ENCODE measurements at places on chromosomes 5 and 9.

DNA sequence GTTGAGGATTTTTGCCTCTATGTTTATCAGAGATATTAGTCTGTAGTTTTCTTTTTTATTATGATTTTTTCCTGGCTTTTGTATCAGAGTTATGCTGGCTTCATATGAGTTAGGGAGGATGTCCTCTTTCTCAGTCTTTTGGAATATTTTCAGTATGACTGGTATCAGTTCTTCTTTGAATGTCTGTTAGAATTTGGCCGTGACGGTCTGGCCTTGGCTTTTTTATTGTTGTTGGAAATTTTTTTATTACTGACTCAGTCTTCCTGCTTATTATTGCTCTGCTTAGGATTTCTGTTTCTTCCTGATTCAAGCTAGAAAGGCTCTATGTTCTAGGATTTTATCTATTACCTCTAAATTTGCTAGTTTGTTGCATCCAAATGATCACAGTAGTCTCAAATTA is 421.9 kb downstream of the CDH10 start:
- no peak for DNase-seq

- no peak for DNase-seq
These were observed 18.6 kb downstream of the CD74 start for GRCh38 chr5:150394131-150394530.

GRCh38 chr9:133692364-133692985 is 45.7 kb downstream of the SARDH start:
- DNase-seq = no peak

- DNase-seq = no peak
These were observed 220.5 kb downstream of the SMARCA2 start for GRCh38 chr9:2235623-2236022.

- DNase-seq = no peak
These were observed 58.3 kb upstream of the ADAMTS2 start for GRCh38 chr5:179403426-179404147.

DNA sequence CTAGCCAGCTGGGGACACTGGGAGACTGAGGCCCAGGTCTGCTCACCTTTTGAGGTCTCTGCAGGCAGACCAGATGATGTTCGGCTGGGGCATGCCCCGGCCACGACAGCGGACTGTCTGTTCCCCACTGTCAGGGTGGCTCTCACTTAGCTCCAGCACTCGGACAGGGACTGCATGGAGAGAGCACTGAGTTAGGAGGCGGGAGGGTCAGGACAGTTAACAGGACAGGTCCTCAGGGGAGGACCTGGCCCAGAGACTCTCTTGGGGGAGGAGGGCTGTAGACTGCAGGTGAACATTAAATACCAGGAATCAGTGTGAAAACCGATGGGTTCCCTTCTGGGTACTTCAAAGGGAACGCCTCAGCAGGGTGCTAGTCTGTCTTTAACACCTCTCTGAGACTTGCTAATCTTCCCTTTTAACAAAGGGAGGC is 25.1 kb downstream of the PDGFRB start:
- DNase-seq = no peak

DNA sequence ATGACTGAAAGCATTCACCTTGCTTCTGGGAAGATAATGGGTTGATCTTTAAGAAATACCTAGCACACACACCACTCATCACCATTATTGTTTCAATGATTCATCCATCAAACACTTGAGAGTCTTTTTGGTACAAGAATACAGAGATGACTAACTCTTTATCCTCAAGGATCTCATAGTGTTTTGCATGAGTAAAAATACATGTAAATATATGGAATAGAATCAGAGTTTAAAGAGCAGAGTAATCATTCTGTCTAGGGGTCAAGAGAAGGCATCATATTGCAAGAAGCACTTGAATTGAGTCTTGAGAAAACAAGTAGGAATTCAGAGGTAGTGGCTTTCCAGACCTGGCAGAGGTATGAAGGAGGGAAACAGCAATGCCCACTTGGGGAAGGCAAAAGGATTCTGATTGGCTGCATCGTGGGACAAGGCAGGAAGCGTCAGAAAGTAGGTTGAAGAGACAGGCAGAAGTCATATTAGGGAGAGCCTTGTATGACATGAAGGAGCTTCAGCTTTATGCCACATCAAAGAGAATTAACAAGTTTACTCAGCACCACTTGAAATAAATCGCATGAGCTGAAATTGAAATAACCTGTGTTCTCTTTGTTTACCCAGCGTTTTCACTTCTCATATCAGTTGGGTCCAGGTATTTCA is 542.5 kb downstream of the TLE1 start:
- DNase-seq = no peak

DNA sequence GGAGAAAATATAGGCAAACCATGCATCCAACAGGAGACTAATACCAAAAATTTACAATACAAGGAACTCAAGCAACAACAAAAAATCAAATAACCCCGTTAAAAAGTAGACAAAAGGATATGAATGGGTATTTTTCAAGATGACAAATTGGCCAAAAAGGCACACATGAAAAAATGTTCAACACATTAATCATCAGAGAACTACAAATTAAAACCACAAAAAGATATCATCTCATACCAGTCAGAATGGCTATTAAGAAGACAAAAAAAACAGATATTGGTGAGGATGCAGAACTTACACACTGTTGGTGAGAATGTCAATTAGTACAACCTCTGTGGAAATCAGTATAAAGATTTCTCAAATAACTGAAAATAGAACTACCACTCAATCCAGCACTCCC is 35.0 kb downstream of the TEX10 start:
- DNase-seq = no peak

- DNase-seq = no peak
These were observed at the start of gene PRR7 for GRCh38 chr5:177446200-177447065. Gene PRR7, plus strand, starts transcription at chr5:177446814. Its CDS starts 8,254 bp downstream, at chr5:177455068.
